ENCODE measurements at places on chromosomes 16 and 17.

DNA sequence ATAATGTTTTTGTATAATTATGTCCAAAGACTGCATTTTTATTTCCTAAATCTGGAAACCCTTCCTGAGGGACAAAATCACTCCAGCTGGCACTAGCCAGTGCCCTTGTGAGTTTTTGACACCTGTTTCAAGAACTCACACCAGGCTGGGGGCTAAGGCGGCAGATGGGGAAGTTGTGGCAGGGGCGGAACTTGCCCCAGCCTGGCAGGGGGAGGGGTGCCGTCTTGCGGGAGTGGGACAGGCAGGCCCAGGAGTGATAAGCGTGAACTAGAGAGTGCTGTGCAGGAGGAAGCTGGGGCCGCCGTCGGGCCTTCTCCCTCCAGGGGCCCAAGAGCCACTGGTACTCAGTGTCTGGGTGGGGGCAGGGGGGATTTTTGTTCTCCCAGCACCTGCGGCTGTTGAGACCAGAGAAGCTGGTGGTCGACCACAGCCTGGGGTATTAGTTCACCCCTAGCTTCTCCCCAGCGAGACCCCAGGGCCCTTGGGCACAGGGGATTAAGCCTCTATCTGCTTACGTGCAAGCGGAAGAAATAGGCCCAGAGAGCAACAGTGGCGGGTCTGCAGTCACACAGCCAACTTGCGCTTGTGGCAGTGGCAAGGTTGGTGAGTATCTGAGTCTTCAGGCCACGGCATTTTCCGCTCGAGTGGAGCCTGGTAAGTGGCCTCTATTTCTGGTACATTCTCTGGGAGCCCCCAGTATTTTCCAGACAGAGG, 40.2 kb upstream of the PLCG2 start:
- no peak for DNase-seq

DNA sequence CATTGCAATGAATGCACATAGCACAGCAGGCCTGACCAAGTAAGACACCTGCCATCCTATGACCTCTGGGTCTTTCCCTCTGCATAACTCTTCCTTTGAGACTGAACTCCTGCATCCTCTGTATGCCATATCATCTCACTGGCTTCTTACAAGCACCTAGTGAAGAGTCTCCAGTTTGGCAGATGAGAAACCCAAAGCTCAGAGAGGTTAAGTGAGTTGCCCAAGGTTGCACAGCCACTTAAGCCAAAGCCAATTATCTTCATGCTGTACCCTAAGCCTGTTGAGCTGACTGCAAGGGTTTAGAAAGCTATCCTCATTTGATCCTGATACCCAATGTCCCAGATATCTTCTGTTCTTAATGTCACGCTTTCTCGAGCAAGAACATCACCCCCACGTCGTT, 35.2 kb downstream of the TMEM186 start:
- no peak for DNase-seq

- no peak for DNase-seq
Measured at GRCh38 chr17:17902376-17902775, 65.6 kb upstream of the SREBF1 start.

GRCh38 chr16:58508671-58509251, 6.6 kb upstream of the SETD6 start:
- no peak for DNase-seq

- peak; percentile 66 for DNase-seq
Measured at GRCh38 chr16:8936421-8936820, 27.3 kb downstream of the USP7 start.

DNA sequence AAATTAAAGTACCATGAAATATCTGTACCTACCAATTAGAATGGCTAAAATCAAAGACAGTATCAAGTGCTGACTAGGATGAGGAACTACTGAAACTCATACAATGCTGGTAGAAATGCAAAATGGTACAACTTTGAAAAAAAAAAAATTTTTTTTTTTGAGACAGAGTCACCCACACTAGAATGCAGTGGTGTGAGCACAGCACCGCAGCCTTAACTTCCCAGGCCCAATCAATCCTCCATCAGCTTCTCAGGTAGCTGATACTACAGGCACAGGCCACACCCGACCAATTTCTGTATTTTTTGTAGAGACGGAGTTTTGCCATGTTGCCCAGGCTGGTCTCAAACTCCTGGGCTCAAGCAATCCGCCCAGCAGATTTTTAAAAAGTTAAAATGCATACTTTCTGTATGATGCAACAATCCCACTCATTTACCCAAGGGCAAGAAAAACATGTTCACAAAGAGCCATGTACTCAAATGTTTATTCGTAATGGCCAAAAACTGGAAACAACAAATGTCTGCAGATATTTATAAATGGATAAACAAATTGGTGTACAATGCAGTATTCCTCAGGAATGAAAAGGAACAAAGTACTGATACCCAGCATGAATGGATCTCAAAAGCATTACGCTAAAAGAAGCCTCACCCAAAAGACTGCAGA, 8.7 kb downstream of the SMURF2 start:
- DNase-seq: no peak

DNA sequence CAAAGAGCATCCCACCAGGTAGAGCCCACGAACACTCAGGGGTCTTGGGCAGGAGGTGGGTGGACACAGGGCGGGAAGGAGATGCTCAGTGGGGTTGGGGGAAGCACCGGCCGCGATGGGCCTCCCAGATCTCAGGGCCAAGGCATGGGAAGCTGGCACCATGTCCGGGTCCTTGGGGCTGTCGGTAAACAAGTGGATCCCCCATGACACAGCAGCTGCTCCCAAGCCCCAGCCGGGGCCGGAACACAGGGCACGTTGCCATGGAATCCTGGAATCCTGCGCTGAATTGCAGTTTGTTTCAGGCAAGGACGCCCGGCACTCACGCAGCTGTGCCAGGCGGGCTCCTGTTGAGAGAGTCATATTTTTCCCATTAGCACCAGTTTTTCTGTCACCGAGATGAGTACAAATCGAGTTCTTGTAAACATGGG, 23.0 kb upstream of the CHMP6 start:
- no peak for DNase-seq

DNA sequence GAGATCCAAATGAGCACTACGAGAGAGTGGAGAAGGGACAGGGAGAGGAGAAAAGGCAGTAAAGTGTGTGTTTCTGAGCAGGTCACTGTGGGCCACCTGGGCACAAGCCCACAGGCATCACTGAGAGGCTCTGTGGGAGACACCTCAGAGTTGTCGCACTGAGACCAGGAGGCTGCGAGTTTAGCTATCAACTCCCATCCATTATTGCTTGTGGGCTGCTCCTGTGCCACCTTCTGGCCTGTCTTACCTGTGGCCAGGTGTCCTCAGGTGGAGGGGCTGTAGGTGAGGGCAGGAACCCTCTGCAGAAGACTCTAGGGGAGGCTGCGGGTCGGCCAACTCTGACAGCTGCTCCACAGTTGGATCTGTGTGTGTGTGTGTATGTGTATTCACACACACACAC, 2.5 kb upstream of the PRR29 start:
- DNase-seq: no peak

DNA sequence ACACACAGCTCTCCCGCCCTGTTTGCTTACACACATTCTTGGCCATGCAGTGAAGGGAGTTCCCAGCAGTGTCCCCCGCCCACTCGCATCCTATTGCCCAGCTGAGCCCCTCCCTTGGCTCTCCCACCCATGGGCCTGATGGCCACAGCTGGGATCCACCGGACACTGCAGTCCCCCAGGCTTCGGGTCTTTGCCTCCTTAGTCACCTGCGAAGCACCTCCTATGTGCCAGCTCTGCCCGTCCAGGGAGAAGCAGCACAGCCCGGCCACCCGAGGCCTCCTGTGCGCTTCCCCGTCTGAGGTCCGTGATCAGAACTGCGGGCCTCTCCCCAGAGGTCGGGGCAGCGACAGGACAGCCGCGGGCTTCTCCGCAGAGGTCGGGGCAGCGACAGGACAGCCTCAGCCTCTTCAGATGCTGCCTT, 136.9 kb downstream of the BANP start:
- no peak for DNase-seq

GRCh38 chr16:83438326-83438725, 369.5 kb upstream of the HSBP1 start:
- no peak for DNase-seq

GRCh38 chr17:78988152-78988551, 8.4 kb upstream of the LGALS3BP start:
- DNase-seq: no peak

DNA sequence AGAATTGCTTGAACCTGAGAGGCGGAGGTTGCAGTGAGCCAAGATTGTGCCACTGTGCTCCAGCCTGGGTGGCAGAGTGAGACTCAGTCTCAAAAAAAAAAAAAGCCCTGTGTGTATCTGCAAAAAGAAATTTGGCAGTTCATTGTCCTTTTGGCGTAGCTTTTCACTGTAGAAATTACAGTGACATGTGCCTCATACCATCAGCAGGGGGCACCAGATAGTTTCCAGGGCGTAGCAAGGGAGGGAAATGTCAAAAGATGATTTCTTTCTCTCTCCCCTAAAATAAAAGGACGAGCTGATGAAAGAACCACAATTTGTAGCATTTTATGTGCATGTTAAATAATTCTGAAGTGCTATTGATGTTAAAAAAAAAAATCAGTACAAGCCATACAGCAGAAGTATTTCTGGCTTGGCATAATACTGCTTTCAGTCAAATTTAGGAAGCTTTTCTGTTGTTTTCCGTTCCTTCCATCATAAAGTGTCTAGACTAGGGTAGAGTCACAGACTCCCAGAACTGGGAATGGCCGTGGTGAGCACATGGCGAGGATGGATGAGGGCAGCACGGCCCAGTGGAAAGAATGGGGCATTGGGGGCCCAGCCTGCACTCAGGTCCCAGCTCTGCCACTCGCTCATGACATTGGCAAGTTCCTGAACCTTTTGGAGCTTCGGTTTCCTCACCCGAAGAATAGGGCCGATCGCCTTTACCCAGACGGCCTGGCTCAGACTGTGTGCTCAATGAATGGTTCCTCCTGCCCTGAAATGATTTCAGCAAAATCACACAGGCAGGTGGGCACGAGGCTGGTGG, 59.8 kb upstream of the RPH3AL start:
- DNase-seq: no peak

DNA sequence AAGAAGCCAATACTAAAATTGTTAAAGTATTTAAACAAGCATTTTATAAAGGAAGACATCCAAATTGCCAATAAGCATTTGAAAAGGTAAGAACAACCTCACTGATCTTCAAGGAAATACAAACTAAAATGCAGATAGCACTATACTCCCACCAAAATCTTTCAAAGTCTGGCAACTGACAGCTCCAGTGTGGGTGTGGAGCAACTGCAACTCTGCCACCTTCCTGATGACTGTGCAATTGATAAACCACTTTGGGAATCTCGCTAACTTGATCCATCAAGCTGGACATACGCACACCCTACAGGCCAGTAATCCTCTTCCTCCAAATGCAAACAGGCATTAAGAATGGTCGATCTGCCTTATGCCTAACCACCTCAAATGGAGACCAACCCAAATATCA, 31.9 kb downstream of the LITAFD start:
- no peak for DNase-seq

- no peak for DNase-seq
Measured at GRCh38 chr17:48160177-48161081, 52.9 kb downstream of the SNX11 start.

DNA sequence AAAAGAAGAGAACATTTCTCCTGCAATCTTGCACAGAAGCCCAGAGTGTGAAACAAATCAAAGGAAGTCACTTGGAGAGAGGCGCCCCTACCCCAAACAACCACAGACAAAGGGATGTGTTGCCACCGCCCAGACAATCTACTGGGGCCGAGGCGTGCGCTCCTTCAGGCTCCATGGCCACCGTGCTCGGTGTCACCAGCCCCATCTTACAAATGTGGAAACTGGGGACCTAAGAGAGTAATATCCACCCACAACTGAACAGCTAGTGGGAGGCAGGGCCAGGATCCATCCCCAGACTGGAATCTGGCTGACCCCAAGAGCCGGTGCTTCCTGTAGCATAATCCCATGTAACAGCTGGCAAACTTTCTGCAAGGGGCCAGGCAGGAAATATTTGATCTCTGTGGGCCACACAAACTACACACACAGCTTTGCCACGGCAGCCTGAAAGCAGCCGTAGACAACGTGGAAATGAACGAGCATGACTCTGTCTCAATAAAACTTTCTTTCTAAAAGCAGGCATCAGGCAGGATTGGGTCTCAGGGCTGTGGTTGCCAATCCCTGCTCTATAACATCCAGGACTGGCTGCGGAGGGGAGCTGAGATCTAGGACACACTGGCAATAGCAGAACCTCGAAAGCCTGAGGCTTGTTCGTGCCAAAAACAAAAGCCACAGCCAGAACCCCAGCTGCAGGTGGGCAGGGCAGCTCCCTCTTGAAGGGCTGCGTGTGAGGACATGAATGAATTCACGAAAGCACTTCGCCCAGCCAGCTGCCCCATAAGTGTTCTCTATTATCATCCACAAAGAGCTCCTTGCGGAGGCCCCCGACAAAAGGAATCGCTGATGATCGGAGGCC, 26.6 kb upstream of the GINS2 start:
- DNase-seq: no peak

DNA sequence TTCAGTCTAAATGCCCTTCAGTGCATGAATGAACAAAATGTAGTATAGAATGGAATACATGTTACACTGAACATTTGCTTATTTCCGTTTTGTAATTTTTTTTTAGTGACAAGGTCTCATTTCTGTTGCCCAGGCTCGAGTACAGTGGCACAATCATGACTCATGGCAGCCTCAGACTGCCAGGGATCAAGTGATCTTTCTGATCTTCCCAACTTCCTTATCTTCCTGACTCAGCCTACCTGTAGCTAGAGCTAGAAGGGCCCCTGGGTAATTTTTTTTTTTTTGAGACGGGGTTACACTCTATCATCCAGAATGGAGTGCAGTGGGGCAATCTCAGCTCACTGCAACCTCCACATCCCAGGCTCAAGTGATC, 7.3 kb upstream of the SLX4 start:
- DNase-seq: no peak

DNA sequence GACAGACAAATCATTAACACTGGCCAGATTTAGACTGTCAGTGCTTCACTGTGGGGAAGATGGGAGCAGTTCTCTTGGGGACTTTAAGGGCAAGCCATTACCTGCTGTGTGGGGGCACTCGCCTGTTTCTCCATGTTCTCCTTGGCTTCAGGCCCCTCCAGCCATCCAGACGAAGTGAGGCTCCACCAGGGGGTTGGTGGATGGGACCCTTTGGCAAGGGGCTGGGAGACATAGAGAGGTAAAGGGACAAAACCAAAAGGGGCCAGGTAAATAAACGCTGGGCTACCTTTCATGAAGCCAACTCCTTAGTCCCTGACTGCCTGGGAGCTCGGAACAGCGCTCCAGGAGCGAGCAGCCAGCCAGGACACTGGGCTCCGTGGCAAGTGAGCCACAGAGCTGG, 14.0 kb downstream of the TBX4 start:
- DNase-seq: no peak

DNA sequence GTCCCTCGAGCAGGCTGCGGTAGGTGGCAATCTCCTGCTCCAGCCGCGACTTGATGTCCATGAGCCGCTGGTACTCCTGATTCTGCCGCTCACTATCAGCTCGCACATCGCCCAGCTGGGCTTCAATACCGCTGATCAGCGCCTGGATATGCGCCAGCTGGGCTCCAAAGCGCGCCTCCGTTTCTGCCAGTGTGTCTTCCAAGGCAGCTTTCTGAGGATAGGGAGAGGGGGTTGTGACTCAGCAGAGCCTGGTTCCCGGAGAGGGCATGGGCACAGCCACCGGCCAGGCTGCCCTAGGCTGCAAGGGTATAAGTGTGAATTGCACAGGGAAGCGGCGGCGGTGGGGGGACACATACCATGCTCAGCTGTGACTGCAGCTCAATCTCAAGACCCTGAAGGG, 4.3 kb downstream of the KRT19 start:
- DNase-seq: no peak

GRCh38 chr16:85419503-85420408, 193.4 kb upstream of the GSE1 start:
- DNase-seq: no peak

GRCh38 chr17:8310601-8311123, 621 bp downstream of the ARHGEF15 start:
- no peak for DNase-seq

GRCh38 chr16:46996391-46996790, 22.9 kb upstream of the DNAJA2 start:
- DNase-seq: no peak
